ENCODE measurements at places on chromosomes 6 and 20.
A peak's percentile ranks its signal among the peaks of the same experiment; 100 is the strongest.

DNA sequence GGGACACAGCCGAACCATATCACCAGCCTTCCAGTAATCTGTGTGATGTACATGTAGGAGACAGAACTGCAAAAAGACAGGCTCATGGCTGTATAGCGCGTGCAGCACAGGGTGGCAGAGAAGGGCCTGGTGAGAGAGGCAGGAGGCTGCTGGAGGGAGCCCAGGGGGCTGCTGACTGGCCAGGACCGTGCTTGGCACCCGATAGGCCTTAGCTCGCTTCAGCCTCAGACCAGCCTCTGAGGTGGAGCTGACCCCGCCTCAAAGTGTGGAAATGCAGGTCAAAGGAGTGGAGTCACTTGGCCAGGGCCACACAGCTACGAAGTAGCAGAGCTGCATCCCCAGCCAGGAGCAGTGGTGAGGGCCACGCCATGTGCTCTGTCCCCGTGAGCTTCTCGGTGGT lies 707.6 kb downstream of the QKI start:
- no peak for DNase-seq

DNA sequence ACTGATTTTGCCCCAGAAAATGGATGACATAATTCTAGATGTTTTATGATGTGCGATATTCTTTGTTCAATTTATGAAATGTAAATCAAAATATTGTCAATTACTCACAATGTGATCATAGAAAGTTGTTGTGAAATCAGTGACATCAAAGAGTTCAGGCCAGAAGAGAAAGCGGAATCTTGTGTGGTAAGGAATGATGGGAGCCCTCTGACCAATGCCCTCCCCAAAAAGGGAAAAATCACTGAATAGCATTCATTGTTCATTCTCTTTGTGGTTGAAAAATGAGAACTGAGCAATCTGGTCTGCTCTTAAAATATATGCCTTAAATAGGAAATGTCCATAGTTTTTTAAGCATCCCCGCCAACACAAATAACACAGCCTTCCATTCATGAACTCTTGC lies 247.1 kb upstream of the GRIK2 start:
- DNase-seq: no peak

DNA sequence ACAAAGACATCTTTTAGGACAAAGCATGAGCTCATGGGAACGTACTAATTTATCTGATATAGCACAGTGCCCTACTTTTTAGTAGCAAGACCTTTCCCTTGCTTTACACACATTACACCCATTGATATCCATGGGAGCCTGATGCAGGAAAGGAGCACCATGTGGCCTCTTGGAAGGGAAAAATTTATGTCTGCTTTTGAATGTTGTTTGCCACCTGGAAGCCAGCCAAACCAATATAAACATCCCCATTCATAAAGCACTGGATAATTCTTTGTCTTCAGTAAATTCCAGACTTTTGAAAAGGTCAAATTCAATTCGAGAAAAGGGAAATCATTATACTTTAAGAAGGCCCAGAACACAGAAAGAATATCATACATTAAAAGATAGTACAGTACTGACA lies 152.3 kb upstream of the BEND6 start:
- no peak for DNase-seq

DNA sequence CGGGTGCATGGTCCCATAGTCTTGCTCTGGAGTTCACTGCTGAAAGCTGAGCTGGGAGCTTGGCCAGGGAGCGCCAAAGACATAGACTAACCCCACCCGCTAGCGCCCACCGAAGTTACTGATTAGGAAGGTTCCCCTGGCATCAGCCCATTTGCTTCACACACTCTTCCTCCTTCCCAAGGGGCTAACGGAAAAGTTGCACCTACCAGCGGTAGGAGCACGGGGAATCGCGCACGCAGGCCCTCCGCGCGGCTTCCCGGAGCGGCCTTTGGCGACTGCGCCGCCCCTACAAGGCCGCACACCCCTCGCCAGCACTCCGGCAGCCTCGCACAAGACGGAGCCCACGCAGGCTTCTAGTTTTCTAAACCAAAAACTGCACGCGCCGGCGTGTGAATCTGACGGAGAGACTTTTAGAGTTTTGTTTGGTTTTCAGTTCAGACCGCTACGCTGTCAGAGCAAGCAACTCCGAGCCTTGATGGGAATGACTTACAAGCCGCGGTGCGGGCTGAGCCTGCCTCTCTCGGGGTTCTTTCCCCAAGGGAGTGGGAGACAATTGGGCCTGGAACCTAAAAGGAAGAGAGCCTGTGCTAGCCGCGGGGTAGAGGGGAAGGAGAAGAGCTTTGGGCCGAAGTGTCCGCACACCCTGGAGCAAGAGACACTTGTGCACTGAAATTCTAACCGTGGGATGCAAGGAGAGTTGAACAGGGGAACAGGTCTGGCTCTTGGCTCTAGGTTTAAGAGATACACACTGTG lies 891 bp upstream of the POU3F2 start:
- no peak for DNase-seq

DNA sequence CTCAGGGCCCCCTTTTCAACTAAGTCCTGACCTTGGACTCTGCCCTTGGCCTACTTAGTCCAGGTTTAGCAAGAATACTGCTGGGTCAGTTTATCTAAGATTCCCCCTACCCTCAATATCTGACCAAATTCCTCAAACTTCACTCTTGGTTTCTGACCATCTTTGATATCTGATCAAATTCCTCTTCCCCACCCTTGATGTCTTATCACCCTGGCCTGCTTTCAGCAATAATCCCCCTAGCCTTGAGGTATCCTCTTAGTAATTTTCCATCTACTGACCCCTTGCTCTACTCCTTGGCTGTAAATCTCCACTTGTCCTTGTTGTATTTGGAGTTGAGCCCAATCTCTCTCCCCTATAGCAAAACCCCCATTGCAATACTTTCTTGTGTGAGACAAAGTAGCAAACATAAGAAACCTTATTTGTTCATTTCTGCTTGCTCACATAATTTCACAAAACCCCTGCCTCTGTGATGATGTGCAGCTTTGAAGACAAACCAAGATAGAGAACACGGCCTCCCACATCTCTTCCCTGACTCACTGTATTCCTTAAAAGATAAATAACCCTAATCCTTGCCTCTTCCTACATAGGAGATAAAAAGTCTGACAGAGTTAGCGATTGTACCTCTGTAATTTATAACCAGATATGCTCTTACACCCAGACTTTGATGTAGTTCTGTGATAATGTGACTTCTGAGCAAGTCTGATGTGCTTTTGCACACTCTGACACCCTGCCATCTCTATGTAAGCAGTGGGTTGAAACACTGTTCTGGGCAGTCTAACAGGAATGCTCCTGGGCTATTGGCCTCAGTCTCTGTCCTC lies 13.8 kb upstream of the IYD start:
- DNase-seq: no peak

DNA sequence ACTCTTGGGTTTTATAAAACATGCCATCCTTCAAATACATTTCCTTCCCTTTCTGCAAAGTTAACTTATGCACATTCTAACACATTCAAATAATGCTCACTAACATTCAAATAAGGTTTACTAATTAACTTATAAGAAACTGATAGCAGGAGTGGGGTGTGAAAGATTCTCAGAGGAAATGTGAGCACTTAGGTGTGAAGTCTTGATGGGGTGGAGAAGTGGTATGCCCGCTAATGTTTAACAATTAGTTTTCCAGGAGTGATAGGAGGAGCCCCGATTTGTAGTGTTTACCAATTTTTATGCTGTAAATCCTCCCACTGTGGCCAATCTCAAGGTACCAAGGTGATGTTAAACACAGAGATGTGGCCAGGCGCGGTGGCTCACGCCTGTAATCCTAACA lies 18.3 kb upstream of the DSN1 start:
- no peak for DNase-seq

DNA sequence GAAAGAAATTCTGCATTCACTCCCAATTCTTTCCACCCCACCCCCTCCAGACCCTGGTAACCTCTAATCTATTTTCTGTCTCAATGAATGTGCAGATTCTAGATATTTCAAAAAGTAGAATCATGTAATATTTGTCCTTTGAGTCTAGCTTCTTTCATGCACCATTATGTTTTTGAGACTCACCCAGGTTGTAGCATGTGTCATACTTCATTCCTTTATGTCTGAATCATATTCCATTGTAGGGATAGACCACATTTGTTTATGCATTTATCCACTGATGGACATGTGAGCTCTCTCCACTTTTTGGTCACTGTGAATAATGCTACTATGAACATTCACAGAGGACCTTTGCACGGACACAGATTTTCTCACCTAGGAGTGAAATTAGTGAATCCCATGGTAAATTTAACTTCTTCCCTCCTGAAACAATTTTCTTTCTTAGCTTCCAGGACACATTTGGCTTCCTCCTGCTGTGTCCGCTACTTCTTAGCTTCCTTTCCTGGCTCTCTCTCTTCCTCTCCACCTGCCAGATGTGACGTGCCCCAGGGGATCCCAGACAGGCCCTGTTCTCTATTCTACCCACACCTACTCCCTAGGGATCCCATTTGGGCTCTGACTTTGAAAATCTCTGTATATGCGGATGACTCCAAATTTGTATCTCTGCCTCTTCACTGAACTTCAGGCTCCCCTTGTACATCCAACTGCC lies 24.1 kb upstream of the ARFGEF2 start:
- DNase-seq: no peak

- DNase-seq: no peak
These were observed 148.5 kb downstream of the ELOVL4 start for GRCh38 chr6:79798841-79799240.

- no peak for DNase-seq
These were observed 25.7 kb upstream of the TCFL5 start for GRCh38 chr20:62887152-62887859.

DNA sequence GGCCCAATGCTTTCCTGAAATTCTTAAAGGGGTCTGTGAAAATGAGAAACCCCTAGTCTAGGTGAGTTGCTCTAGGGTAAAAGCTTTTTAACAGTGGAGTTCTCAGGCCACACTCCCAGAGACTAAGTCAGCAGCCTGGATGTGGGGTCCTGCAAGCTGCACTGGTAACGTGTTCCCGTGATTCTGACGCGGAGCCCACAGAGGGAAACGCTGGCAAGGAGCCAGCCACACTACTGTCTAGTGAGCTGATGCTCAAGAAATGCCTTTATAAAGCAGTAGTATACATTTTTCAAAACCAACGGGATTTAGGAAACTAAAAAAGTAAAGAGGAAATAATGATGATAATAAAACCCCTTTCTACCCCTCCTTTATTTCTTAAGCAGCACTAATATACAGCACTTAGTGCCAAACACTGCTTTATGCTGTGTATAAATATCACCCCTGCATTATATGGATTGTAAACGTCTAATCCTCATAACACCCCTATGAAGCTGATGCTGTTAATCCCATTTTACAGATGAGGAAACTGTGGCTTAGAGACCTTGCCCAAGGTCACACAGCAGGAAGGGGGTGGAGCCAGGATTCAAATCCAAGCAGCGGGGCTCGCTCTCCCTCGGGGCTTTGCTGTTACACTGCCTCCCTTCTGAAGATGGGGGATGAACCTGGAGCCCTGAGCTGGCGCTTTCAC lies 25.0 kb downstream of the KCNK15 start:
- DNase-seq: no peak

GRCh38 chr6:35718375-35718736 lies 18.5 kb upstream of the ARMC12 start:
- DNase-seq: no peak

- DNase-seq: no peak
These were observed 87.6 kb downstream of the ASXL1 start for GRCh38 chr20:32445539-32446273.

- DNase-seq: no peak
These were observed 126.0 kb upstream of the RREB1 start for GRCh38 chr6:6981681-6982322.

GRCh38 chr6:13515912-13516311 lies 28.5 kb upstream of the GFOD1 start:
- DNase-seq: no peak

GRCh38 chr6:105034470-105034869 lies 77.6 kb downstream of the LIN28B start:
- no peak for DNase-seq

- no peak for DNase-seq
These were observed 68.7 kb upstream of the SLC4A11 start for GRCh38 chr20:3307725-3308124.

DNA sequence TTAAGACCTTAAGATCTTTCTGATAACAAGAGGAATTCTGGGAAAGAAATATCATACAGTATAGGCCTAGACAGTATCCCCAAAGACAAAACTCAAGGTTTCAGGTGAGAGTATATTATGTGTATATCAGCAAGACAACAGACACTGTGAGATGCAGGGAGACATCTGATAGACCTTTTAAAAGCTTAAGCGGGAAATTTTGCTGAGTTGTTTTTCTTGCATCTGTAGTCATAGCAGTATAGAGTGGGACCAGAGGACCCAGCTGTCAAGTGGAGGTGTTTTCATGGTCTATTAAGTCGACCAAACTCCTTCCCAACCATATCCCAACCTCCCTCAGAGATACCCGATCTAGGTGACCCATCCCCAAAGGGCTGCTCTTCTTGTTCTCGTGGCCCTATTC lies 98.1 kb upstream of the THEMIS start:
- DNase-seq: no peak

GRCh38 chr20:51096582-51097267 lies 73.8 kb upstream of the KCNG1 start:
- DNase-seq: no peak

DNA sequence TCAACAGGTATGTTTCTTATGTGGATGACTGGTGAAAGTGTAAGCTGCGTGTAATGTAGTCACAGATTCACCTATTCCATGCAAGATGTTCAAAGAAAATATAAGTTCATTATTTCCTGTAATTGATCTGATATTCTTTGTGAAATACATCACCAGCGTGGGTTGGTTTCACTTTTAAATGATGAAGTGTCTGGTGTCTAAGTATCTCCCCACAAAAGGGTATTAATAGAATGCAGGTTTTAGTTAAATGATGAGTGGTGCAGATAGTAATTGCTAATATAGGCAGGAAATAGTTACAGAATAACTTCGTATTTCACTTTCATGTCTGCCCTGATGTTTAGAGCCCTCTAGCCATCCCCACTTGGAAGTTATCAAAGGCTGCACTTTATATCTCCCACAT lies 22.2 kb downstream of the PGBD1 start:
- no peak for DNase-seq

- peak; percentile 69 for DNase-seq
These were observed 29.3 kb downstream of the KCNQ5 start for GRCh38 chr6:72651174-72651573.

GRCh38 chr20:10919396-10920140 lies 245.8 kb upstream of the JAG1 start:
- no peak for DNase-seq

DNA sequence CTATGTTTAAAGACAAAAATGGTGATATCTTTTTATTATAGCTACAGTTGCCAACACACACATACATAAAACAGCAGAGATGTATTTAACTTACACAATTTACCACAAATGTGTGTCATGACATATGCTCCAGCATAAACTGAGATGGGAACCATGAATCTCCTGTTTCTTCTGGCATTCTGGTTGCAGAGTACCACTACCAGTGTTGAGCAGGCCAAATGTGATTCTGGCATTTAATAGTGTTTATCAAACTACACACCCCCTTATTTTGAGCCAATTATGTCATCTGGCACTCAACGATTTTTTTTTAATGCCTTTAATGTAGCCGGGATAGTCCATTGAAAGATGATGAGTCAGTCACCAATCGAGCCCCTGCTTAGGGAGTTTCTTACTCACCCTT lies 59.0 kb upstream of the TPD52L1 start:
- no peak for DNase-seq

- DNase-seq: no peak
These were observed 32.5 kb downstream of the TBX18 start for GRCh38 chr6:84731901-84732300.
